Upper lobe of right lung (tissue), 1 donor: ENCODE measurements at places on chromosomes 2 and 18.

DNA sequence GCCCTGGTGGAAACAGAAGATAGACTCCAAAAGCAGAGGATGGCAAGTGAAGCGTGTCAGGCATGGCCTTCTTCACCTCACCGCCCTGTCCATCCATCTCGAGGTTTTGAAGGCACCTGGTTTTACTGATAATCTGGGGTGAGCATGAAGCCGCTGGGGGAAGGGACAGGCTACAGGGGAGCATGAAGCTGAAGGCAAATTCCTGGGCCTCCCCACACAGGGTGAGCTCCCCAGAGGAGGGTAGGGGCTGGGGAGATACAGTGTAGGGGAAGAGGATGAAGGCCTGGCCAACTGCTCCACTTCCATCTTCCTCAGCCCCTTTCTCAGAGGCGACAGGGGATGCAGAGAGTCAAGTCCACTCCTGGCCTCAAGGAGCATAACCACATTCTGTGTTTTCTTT lies 228.3 kb upstream of the SMAD2 start:
- H3K4me3 ChIP-seq = no peak overlapping the region
- no peaks in the 10 kb centered on the region for H3K36me3 ChIP-seq
- DNase-seq = no peak
- peaks cover 5% of the 10 kb centered on the region for H3K4me1 ChIP-seq
- no peak overlapping the region for H3K27ac ChIP-seq

- no peak for DNase-seq
- no peaks in the 10 kb centered on the region for H3K36me3 ChIP-seq
- no peaks in the 10 kb centered on the region for H3K27me3 ChIP-seq
- H3K4me1 ChIP-seq = peaks cover 4% of the 10 kb centered on the region
- H3K4me3 ChIP-seq = no peak overlapping the region
Measured at GRCh38 chr2:48218169-48218568, 311.8 kb upstream of the STON1 start.

GRCh38 chr2:75807992-75808391 lies 97.3 kb upstream of the GCFC2 start:
- H3K4me1 ChIP-seq = no peaks in the 10 kb centered on the region
- H3K27ac ChIP-seq = no peak overlapping the region
- H3K4me3 ChIP-seq = no peak overlapping the region
- H3K27me3 ChIP-seq = no peaks in the 10 kb centered on the region
- no peak for DNase-seq

GRCh38 chr2:129901754-129902415 lies 77.6 kb upstream of the RAB6C start:
- no peaks in the 10 kb centered on the region for H3K4me1 ChIP-seq
- no peaks in the 10 kb centered on the region for H3K36me3 ChIP-seq
- no peak overlapping the region for H3K4me3 ChIP-seq
- no peak overlapping the region for H3K27ac ChIP-seq
- no peaks in the 10 kb centered on the region for H3K27me3 ChIP-seq
- DNase-seq = peak; percentile 51

DNA sequence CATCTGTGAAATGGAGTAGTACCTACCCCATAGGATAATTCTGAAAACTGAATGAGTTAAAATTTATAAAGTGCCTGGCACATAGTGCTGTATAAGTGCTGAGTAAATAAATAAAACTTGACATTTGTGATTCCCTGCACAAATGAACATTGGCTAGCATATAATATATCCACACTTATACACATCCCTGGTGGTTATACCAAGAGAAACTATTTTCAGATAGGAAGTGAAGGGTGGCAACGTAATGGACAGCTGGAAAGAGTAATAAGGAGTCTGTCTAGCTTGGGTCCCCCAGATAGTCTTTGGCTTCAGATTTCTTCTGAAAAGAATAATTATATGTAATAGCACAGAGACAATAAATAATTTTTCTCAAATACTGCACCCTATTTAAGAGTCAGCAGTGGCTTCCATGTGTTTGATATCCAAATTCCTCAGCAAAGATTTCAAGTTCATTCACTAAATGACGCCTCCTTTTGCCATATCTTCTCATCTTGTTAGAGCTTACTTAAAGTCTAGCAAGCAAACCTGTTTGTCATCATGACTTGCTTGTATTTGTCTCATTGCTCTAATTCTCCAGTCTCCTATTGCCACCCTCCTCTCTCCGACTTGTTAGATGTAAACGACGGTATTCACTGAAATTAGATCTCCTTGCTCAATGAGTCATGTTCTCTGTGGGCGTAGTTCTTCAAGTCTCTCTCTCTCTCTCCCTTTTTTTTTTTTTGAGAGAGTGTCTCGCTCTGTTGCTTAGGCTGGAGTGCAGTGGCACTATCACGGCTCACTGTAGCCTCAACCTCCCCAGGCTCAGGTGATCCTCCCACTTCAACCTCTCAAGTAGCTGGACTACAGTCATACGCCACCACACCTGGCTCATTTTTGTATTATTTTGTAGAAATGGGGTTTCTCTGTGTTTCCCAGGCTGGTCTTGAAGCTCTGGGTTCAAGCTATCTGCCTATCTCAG lies 8.7 kb upstream of the ADGRF3 start:
- H3K4me3 ChIP-seq = no peak overlapping the region
- no peak for DNase-seq
- H3K27me3 ChIP-seq = no peaks in the 10 kb centered on the region
- no peaks in the 10 kb centered on the region for H3K4me1 ChIP-seq
- no peak overlapping the region for H3K27ac ChIP-seq
- no peaks in the 10 kb centered on the region for H3K36me3 ChIP-seq
